ENCODE measurements at places on chromosomes 6 and 20. TPM values are rescaled to one million over a fixed set of nuclear protein-coding genes. Genes with fewer than 3 reads are reported as not detected.

DNA sequence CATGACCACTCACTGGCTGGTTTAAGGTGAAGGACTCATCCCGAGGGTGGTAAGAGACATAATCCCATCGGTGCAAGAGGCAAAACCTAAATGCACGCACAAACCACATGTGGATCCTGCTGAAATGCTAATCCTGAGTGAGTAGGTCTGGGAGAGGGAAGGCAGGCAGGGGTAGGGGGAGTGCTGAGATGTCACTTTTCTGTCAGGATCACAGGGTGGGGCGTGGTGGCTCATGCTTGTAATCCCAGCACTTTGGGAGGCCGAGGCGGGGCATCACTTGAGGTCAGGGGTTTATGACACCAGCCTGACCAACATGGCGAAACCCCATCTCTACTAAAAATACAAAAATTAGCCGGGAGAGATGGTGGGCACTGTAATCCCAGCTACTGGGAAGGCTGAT, 97.7 kb upstream of the SRSF6 start:
- DNase-seq = no peak

DNA sequence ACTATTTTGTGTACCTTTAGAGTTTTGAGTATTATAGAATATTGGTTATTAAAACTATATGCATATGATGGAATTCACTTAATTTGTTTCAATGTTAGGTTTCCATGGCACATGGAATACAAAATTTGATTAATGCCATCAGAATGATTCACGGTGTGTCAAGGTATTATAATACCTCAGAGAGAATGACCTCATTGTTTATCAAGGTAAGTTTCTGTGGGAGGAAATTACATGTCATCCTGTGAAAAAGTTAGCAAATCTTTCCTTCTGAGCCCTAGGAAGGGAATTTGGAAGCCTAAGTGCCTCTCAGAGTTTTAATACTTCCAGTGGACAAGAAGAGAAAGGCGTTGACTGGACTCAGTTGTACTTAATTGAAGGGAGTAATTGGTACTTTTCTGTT, 40.8 kb downstream of the DNAH8 start:
- no peak for DNase-seq

- DNase-seq = peak; percentile 76
Measured at GRCh38 chr20:13342469-13343242, 121.6 kb downstream of the ISM1 start.

The TFAP2A gene
- total RNA-seq = 0.40 TPM

DNA sequence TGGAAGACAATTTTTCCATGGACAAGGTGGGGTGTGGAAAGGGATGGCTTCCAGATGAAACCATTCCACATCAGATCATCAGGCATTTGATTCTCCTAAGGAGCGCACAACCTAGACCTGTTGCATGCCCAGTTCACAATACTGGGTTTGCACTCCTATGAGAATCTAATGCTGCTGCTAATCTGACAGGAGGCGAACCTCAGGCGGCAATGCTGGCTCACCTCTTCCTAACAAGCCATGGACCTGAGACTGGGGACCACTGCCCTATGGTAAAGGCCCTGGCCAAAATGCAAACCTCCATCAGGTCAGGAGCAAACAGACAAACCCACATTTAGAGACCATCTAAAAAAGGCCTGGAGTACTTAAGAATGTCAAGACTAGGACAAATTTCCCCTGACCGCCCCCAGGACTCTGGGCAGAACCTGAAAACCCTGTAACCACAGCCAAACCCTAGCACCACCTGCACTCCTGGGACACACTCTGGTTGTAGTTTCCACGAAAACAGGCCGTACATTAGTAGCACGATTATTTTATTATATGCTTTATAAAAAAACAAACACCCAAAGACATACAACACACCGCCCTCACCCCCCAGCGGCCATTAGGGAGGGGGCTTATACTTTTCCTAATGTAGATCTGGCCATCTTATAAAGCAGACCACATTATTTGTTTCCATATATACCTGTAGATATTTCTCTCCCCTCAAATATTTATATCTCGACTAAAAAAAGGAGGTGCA, 27.3 kb downstream of the SNX5 start:
- DNase-seq = no peak

DNA sequence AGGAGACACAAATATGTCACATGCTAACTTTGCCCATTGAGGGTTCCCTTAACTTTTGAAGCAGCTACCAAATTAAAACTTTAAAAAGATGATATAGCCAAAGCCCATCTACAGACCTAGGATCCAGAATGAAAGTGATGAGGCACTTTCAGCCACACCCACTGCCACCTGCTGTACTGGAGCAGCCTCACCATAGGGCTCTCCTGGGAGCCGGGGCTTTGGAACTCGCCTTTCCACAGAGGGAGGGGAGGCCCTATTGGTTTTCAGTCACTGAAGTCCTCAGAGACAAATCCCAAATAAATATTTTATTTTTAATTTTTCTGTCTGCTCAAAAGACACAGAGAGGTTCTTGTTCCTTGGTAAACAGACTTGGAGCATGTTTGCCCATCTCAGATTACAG, 238.1 kb upstream of the TAB2 start:
- DNase-seq = no peak

The LPA gene
- 0.45 TPM for total RNA-seq

DNA sequence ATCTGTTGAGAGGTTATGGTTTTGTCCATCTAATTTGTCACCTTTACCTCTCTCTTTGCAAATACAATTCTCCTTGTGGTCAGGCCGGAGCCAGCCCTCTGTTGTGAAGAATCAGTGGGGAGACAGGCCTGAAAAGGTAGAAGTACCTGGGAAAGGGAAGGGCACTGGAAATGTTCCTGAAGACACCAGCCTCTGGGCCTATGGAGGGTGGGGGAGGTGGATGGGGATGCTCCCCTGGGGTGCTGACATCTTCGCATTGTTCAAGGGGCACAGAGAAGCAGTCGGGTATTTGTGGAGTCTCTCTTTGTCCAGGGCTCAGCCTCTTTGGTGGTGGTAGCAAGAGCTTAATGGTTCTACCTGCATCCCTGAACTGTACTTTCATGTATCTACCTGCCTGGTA, 24.4 kb upstream of the AFDN start:
- no peak for DNase-seq

DNA sequence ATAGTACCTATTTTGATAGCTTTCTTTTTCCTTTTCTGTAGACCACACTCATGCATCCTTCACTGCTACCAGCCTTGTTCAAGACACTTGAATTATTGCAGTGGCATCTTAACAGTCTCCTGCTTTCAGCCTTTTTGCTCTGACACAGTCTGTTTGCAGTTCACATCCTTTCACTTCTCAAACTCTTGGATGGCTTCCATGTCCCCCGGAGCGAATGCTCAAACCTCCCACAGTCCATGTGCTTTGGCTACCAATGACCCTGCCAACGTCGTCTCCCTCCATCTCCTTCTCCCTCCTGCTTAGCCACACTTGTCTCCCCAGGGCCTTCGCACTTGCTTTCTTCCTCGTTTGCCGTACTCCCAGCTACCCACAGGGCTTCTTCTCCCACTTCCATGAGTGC, 270.0 kb upstream of the ZFP64 start:
- DNase-seq = no peak

GRCh38 chr6:29974901-29975560, 32.7 kb downstream of the HLA-A start:
- peak; percentile 31 for DNase-seq

GRCh38 chr6:25022140-25022553, 86.4 kb upstream of the RIPOR2 start:
- DNase-seq = no peak

DNA sequence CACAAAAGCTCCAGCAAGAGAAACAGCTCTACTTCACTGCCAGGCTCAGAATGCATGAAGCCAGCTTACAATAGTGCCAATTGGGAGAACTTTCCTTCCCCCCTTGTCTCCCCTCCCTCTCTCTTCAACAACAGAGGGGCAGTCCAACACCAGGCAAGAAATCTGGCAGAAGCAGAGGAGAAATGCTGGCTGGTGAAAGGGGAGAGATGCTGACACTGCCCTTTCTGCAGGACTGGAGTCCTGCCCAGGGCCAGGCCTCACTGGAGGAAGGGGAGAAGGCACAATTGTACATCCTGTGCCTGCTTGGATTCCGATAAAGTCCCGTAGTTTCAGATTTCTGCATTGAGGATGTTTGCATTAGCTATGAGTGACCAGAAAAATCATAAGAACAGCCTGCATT, 148.6 kb downstream of the LRRC1 start:
- DNase-seq = peak; percentile 59

GRCh38 chr20:37867289-37868195, 35.4 kb upstream of the VSTM2L start:
- DNase-seq = no peak

The MAN1A1 gene
- total RNA-seq = 71.7 TPM

- no peak for DNase-seq
Measured at GRCh38 chr6:138844192-138844591, 48.3 kb downstream of the ECT2L start.

The PDE10A gene
- 25.9 TPM for total RNA-seq

- no peak for DNase-seq
Measured at GRCh38 chr6:124960757-124961463, 1.3 kb upstream of the RNF217 start.

- no peak for DNase-seq
Measured at GRCh38 chr20:41366546-41367392, at the start of gene EMILIN3. TSS of gene EMILIN3 (minus strand) at chr20:41366818. CDS start at chr20:41366634, 184 bp downstream.

- no peak for DNase-seq
Measured at GRCh38 chr6:63352069-63352543, 32.3 kb upstream of the LGSN start.
